ENCODE measurements at places on chromosomes 4 and X. TPM values are rescaled to one million over a fixed set of nuclear protein-coding genes. Genes with fewer than 3 reads are reported as not detected.

DNA sequence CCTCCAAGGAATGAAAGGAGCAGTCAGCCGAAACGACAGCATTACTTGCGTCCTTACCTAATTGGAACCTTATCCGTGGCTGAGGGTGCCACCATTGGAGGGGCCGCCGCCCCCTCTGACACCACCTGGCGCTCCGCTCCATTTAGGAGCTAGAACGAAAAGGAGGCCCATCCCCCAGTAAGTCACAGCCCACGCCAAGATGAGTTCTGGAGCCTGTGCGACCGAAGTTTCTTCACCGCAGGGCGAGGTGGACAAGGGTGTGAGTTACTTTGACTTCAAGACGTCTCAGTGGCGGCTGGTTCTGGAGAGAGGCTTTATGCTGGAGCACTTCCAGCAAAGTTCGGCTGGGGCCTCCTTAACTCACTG, 729 bp upstream of the IRF2 start:
- peak overlapping the region; percentile 85 for H3K4me3 ChIP-seq
- peak; percentile 68 for DNase-seq
- no peaks in the 10 kb centered on the region for H3K36me3 ChIP-seq
- no peaks in the 10 kb centered on the region for H3K27me3 ChIP-seq
- H3K4me1 ChIP-seq = peaks cover 30% of the 10 kb centered on the region

GDPD2 gene
- not detected for total RNA-seq

PABPC1L2A gene
- total RNA-seq = not detected

- H3K27ac ChIP-seq = no peak overlapping the region
- no peak overlapping the region for H3K4me3 ChIP-seq
- H3K36me3 ChIP-seq = peaks cover 15% of the 10 kb centered on the region
- H3K4me1 ChIP-seq = peaks cover 19% of the 10 kb centered on the region
Observed at GRCh38 chr4:110059556-110060191, 138.7 kb downstream of the ELOVL6 start.

CPZ gene
- not detected for total RNA-seq

GRCh38 chr4:94758700-94759399, 1.1 kb downstream of the BMPR1B start:
- H3K36me3 ChIP-seq = no peaks in the 10 kb centered on the region
- no peak overlapping the region for H3K27ac ChIP-seq
- H3K4me1 ChIP-seq = peaks cover 16% of the 10 kb centered on the region
- no peaks in the 10 kb centered on the region for H3K27me3 ChIP-seq
- no peak overlapping the region for H3K4me3 ChIP-seq

DNA sequence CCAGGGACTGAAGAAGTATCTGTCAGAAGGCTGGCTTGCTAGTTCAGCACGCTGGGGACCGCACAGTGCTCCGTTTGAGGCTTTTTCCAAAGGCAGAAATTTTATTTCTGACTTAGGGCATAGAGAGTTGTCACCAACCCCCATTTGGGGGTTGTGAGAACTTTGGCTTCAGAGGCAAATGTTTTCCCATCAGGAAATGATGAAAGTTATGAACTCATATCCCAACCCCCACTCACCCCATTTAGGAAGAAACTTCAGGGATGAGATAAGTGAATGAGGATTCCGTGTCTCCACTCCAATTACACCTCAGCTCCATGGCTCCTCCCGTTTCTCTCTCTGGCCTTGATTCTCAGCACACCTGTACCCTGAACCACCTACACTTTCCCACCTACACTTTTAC, 4.3 kb upstream of the WDR13 start:
- H3K4me3 ChIP-seq = no peak overlapping the region
- no peaks in the 10 kb centered on the region for H3K36me3 ChIP-seq
- H3K4me1 ChIP-seq = no peaks in the 10 kb centered on the region
- no peak overlapping the region for H3K27ac ChIP-seq
- DNase-seq = no peak
- no peaks in the 10 kb centered on the region for H3K27me3 ChIP-seq

GRCh38 chr4:43234626-43235415, 342.3 kb downstream of the GRXCR1 start:
- no peaks in the 10 kb centered on the region for H3K27me3 ChIP-seq
- no peaks in the 10 kb centered on the region for H3K4me1 ChIP-seq
- no peaks in the 10 kb centered on the region for H3K36me3 ChIP-seq
- H3K4me3 ChIP-seq = no peak overlapping the region
- H3K27ac ChIP-seq = no peak overlapping the region

- no peaks in the 10 kb centered on the region for H3K27me3 ChIP-seq
- H3K36me3 ChIP-seq = no peaks in the 10 kb centered on the region
- no peaks in the 10 kb centered on the region for H3K4me1 ChIP-seq
- H3K4me3 ChIP-seq = no peak overlapping the region
Observed at GRCh38 chr4:150582873-150583286, 929 bp downstream of the MAB21L2 start.

GRCh38 chrX:123962006-123962467, 531 bp downstream of the STAG2 start:
- peak overlapping the region; percentile 97 for H3K27ac ChIP-seq
- peak overlapping the region; percentile 75 for H3K4me3 ChIP-seq
- peak; percentile 83 for DNase-seq
- H3K27me3 ChIP-seq = no peaks in the 10 kb centered on the region
- peaks cover 19% of the 10 kb centered on the region for H3K4me1 ChIP-seq
- H3K36me3 ChIP-seq = no peaks in the 10 kb centered on the region

DNA sequence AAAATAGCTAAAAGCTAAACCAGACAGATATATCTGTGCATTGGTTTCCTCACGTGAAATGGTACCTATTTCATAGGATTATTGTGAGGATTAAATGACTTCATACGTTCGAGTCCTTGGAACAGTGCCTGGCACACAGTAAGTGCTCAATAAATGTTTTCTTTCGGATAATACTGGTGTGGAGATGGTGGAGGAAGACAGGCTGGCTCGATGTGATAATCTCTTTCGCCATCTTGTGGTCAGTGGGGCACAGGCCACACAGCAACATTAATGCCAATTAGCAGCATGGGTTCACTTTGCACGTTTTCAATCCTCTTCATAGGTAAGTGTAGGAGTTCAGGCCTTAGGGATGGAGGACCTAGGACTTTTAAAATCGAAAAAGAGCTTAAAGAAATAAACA, 9.3 kb downstream of the PAGE4 start:
- no peak overlapping the region for H3K4me3 ChIP-seq
- DNase-seq = peak; percentile 70
- no peaks in the 10 kb centered on the region for H3K36me3 ChIP-seq
- no peaks in the 10 kb centered on the region for H3K4me1 ChIP-seq
- H3K27ac ChIP-seq = no peak overlapping the region

DNA sequence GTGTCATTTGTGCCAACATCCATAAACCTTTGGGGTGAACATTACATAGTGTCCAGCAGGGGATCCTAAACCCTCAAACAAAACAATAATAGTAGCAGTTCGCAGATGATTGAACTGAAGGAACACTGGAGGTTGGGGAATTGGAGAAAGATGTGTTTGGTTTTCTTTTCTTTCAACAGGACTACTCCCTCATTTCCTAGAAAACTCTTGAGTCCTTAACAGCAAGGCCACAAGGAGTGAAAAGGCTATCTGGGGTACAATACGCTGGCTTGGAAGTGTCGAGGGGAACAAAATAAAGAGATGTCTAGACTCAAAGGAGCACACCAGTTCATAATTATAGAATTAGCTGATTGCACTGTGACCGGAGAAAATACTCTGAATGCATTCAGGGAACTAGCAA, 72.1 kb downstream of the IDS start:
- H3K27ac ChIP-seq = no peak overlapping the region
- no peaks in the 10 kb centered on the region for H3K27me3 ChIP-seq
- DNase-seq = no peak
- H3K4me3 ChIP-seq = no peak overlapping the region
- H3K36me3 ChIP-seq = no peaks in the 10 kb centered on the region

DNA sequence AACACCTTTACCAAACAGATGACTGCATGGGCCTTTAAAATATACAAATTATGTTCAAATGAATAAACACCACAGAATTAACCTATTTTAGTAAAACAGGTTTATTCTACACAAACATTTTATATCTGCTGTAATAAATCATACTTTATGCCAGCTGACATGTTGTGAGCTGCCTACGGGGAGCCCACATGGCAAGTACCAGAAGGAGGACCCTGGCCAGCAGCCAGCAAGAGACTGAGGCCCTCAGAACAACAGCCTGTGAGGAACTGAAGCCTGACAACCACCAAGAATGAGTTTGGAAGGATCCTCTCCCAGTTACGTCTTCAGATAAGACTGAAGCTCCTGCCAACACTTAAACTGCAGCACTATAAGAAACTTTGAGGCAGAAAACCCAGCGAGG, 377.0 kb downstream of the PDGFC start:
- H3K27me3 ChIP-seq = no peaks in the 10 kb centered on the region
- DNase-seq = no peak
- no peak overlapping the region for H3K4me3 ChIP-seq
- H3K36me3 ChIP-seq = no peaks in the 10 kb centered on the region

- DNase-seq = peak; percentile 53
- H3K36me3 ChIP-seq = no peaks in the 10 kb centered on the region
- H3K27ac ChIP-seq = no peak overlapping the region
- no peak overlapping the region for H3K4me3 ChIP-seq
- no peaks in the 10 kb centered on the region for H3K27me3 ChIP-seq
Observed at GRCh38 chrX:110172215-110172614, 145.7 kb downstream of the AMMECR1 start.

DNA sequence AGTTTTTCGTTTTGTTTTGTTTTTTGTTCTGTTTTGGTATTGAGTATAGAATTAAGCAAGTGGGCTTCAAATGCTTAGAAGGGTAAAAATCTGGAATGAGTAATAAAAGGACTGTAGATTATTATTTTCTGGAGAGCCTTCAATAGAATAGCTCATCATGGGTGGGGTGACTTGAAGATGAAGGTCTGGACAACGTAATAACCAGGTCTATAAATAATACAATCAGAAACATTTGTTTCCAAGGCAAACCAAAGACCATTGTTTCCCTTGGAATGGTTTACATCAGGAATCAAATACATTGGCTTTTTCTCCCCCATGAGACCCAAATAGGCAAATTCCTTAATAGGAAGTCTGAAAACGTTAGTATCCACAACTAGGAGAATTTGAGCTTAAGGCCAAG, 721.6 kb downstream of the RPA4 start:
- H3K36me3 ChIP-seq = no peaks in the 10 kb centered on the region
- no peaks in the 10 kb centered on the region for H3K4me1 ChIP-seq
- no peak for DNase-seq
- H3K4me3 ChIP-seq = no peak overlapping the region
- H3K27ac ChIP-seq = no peak overlapping the region
- H3K27me3 ChIP-seq = no peaks in the 10 kb centered on the region

CT47B1 gene
- total RNA-seq = not detected

SPP1 gene
- not detected for total RNA-seq

- no peak overlapping the region for H3K4me3 ChIP-seq
- H3K27ac ChIP-seq = no peak overlapping the region
- H3K27me3 ChIP-seq = no peaks in the 10 kb centered on the region
- peak; percentile 20 for DNase-seq
Observed at GRCh38 chr4:7841071-7841470, 98.6 kb downstream of the AFAP1 start.

ARMCX2 gene
- total RNA-seq = not detected

DNA sequence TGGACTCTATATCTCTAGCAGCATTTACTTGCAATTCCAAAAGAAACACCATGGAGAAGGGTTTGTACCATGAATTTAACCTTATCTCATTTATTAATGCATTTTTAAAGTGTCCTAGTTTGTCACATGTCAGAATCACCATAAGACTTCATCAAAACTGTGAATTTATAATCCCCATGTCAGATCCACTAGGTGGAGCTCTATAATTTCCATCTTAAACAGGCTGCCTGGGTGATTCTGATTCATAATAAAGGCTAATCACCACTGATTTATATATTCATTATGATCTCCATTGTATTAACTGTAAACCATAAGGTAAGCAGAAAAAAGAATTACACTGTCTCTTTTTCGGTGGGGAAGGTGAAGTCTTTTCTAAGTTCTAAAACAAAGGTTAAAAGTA, 4.0 kb downstream of the TCEAL2 start:
- H3K4me1 ChIP-seq = no peaks in the 10 kb centered on the region
- no peak overlapping the region for H3K27ac ChIP-seq
- DNase-seq = peak; percentile 56
- H3K36me3 ChIP-seq = no peaks in the 10 kb centered on the region
- H3K4me3 ChIP-seq = no peak overlapping the region
- no peaks in the 10 kb centered on the region for H3K27me3 ChIP-seq

- 0 out of 2 replicates have a peak overlapping the region, but pooled peaks have one; percentile 2 for H3K4me3 ChIP-seq
- H3K36me3 ChIP-seq = no peaks in the 10 kb centered on the region
- peak; percentile 80 for DNase-seq
- H3K27ac ChIP-seq = peak overlapping the region; percentile 60
Observed at GRCh38 chr4:55358668-55359067, 12.6 kb downstream of the SRD5A3 start.

SERTM2 gene
- total RNA-seq = not detected

CSAG1 gene
- total RNA-seq = not detected

DAPP1 gene
- 49.1 TPM for total RNA-seq

CCNB3 gene
- 0.32 TPM for total RNA-seq

DNA sequence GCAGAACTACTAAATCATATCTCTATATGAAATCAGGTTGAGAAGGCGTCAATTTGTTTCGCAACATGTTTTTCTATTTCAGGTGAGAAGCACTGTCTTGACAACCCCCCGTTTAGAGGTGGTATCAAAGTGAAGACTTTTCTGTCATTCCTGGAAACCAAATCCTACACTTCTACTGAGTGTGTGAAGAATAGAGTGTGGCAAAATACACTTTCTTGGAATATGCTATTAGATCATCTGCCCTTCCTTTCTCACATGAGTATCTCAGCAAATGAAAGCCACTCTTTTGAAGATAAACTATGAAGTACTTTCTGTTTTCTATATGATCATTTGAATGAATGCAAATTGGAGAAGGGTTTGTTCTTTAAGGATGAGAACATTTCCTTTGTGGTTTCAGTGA, 174.0 kb upstream of the FMR1 start:
- no peaks in the 10 kb centered on the region for H3K27me3 ChIP-seq
- DNase-seq = no peak
- H3K4me3 ChIP-seq = no peak overlapping the region
- H3K36me3 ChIP-seq = no peaks in the 10 kb centered on the region

GPR34 gene
- not detected for total RNA-seq

GRCh38 chr4:112860830-112861690, 188.4 kb upstream of the ANK2 start:
- H3K4me1 ChIP-seq = no peaks in the 10 kb centered on the region
- H3K27ac ChIP-seq = no peak overlapping the region
- H3K36me3 ChIP-seq = no peaks in the 10 kb centered on the region
- no peak for DNase-seq
- no peaks in the 10 kb centered on the region for H3K27me3 ChIP-seq

- H3K27ac ChIP-seq = peak overlapping the region; percentile 100
- H3K4me1 ChIP-seq = peaks cover 54% of the 10 kb centered on the region
- no peaks in the 10 kb centered on the region for H3K27me3 ChIP-seq
- H3K4me3 ChIP-seq = no peak overlapping the region
Observed at GRCh38 chrX:1486749-1487361, 34.1 kb upstream of the ASMTL start.

DNA sequence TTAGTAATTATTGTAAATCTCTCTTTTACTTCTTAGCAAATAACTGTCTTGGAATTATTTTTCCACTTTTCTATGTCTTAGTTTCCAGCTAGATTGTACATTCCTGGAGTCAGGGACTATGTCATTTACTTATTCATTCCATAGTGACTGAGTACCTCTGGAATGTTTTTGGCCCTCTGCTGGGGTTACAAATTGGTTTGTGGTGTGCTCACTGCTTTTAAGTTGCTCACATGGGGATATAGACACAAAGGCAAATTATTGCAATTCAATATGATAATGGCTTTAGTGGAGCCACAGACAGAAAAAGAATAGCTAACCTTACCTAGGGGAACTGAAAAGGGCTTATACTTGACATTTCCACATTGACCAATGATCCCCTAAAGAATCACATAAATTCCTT, 63.7 kb upstream of the PDGFRA start:
- no peaks in the 10 kb centered on the region for H3K36me3 ChIP-seq
- H3K4me3 ChIP-seq = no peak overlapping the region
- no peak for DNase-seq

RHOXF1 gene
- total RNA-seq = not detected

H2AZ1 gene
- 544 TPM for total RNA-seq
